ENCODE measurements at places on chromosomes 2 and 18. TPM values are rescaled to one million over a fixed set of nuclear protein-coding genes. Genes with fewer than 3 reads are reported as not detected.
A peak's percentile ranks its signal among the peaks of the same experiment; 100 is the strongest.

- DNase-seq = no peak
Observed at GRCh38 chr2:112877423-112877822, 33.5 kb upstream of the IL37 start.

GRCh38 chr2:160165081-160165480 is 35.0 kb downstream of the ITGB6 start:
- DNase-seq = no peak

DNA sequence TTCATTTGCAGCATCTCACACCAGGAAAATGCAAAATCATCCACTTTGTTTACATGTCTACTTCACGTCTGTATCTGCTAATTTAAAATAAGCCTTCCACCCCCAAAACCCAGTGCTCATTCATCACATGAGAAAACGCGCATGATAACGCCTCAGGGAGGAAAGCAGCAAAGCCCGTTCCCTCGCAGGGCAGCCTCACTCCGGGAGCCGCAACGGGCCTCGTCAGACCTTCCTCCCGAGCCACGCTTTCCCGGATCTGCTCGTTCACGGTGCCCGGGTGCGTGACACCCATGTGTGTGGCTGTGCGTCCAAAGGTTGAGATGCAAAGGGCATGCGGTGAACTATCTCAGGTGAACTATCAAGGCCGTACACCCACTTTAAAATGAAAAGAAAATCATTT is 59.8 kb downstream of the NDUFA10 start:
- no peak for DNase-seq

GRCh38 chr2:224645722-224646121 is 60.6 kb upstream of the CUL3 start:
- no peak for DNase-seq

DNA sequence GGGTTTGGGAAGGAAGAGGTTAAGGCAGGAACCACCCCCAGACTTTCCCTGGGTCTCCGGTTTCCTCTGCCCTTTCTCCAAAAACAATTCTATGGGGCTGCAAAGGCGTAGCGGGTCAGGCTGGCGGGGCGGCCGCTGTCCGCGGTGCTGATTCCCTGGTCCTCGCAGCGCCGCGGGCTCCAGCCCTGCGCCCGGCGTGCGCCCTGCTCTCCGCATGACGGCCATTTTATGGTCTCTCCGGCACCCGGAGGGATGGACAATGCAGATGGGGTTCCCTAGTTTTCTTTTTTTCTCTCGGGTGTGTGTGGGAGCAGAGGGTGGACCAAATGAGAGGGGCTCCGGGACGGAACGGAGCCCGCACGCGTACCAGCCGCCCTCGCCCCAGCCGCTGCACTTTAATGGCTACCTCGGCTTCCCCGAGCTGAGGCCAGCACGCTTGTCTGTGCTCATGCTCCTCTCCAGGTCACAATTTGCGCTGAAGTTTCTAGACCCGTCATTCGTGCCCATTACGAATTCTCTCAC is 1.6 kb downstream of the ST8SIA3 start:
- DNase-seq = peak; percentile 32

DNA sequence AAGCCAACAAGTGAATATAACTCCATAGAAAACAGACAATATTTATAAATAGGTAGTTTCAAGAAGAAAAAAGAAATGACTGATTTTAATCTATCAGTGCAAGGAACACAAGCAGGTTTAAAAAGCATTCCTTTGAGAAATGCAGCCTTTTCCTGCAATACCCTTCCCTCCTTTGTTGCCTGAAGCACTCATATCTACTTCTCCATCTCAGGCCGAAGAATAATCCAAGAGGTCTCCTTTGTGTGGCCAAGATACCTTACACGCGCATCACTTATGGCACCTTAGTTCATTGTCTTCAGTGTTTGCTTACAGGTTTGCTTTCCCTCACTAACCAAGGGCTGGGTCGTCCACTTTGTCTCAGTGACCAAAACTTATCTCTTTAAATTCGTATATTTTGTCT is 93.0 kb downstream of the MAIP1 start:
- DNase-seq = no peak

Gene KLHL41
- total RNA-seq = not detected

Gene CUL3
- total RNA-seq = 66.0 TPM

Gene PTGR3
- total RNA-seq = 33.0 TPM

Gene ACTG2
- total RNA-seq = not detected

Gene UPP2
- not detected for total RNA-seq

Data from activated naive CD4-positive, alpha-beta T cell treated with anti-CD3 and anti-CD28 coated beads for 36 hours (primary cell).